ENCODE measurements at places on chromosomes 4 and X.

DNA sequence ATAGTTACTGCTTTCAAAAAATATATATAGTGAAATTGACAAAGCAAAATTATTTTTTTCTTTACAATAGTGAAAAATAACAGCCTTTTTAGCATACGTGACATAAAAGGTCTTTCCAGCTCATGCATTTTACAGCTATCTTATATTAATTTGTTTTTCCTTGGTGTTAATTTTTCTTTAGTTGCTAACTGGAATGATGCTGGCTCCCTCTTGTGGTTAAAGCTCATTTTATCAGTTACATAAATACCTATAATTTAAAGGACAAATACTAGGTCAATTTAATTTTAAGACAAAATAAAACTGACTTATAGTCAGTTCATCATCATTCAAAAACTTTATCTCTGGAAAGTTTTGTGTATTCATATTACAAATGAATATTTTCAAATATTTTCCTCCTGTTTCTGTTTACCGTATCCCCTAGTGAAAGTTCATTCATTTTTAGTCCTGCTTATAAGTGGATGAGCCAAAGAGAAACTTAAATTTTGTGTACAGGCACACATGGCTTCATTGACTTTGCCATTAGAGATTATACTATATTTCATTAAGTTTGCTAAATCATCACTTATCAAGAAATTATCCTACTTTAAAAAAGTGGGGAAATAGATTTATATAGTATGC, 9.9 kb upstream of the ANAPC4 start:
- peak; percentile 77 for DNase-seq

- no peak for DNase-seq
Observed at GRCh38 chrX:153642655-153643430, 4.2 kb upstream of the DUSP9 start.

DNA sequence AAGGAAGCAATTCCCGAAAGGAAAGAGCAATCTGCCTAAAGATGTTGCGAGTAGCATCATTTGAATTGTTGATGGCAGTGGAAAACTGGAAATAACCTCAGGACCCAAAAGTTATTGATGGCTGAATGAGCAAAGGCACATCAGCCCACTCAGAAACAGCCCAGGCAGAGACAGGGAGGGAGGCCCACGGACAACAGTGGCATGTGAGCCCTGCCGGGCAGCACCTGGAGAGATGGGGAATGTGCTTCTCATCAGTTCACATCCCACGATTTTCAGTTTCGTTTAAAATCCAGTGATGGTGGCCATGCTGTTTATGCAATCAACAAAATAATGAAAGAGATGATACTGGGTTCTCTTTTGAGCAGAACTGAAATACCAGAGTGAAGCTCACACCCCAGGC, 80.0 kb downstream of the JAKMIP1 start:
- no peak for DNase-seq

DNA sequence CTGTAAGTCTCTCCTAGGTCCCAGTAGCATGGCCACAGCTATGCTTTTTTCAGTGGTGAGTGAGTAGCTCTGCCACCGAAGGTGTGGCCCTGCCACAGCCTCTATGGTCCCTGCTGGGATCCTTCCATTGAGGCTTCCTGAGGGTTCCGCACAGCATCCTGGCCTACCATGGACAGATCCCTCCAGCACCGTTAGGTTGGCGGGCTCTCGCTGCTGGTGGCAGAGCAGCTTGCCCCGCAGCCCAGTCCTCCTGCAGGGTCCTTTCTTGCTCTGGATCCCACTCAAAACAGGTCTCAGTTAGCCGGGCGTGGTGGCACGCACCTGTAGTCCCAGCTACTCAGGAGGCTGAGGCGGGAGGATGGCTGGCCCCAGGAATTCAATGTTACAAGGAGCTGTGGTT, 2.4 kb upstream of the PDZD4 start:
- no peak for DNase-seq

GRCh38 chrX:96971812-96972211, 88.1 kb downstream of the RPA4 start:
- no peak for DNase-seq

DNA sequence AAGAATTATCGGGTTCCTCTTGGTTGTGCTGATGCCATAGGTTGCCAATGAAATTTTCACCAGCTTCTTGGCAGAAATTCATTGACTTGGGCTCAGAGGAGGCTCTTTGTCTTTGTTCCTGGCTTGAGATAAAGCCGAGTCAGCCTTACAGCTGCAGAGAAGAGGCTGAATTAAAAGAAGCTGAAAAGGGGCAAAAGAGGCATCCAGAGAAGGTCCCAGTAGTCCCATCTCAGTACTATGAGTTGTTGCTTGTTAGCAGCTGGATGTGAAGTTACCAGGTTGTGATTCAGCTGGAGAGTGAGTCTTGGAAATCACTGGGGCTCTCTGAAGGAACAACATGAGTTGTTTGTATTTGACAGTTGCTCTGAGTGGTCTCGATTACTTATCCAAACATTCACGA, 59.7 kb downstream of the SMAD1 start:
- DNase-seq: no peak

DNA sequence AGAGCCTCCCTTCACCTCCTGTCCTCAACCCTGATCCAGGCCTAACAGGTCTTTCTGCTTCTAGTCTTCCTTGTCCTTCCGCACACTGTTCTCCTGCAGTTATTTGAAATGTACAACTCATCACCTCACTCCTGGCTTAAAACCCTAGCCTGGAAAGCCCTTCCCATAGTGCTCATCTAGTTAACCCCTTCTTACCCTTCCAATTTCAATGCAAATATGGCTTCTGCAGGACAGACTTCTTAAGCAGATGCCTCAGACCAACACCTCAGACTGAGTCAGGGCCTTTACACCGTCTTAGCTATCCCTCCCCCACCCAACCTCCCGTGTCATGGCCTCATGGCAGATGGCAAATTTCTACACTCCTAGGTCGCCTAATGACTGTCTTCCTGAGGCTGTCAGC, 130.4 kb downstream of the BCOR start:
- DNase-seq: no peak

DNA sequence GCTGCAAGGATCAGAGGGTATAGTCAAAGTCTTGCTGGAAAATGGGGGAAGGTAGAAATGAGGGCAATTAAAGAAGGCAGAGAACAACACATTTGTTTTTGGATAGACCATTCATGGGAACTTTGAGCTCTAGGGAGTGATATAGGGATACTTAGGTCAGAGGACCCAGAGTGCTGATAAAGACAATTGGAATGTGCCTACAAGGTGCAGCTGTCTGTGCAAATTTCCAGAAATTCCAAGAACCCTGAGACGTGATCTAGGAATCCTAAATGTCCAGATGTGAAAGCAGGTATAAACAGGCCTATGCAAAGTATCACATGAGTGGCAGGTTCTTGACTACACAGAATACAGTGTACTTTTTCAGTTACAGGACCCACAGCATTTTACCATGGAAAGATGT, 24.2 kb downstream of the FNIP2 start:
- DNase-seq: no peak

DNA sequence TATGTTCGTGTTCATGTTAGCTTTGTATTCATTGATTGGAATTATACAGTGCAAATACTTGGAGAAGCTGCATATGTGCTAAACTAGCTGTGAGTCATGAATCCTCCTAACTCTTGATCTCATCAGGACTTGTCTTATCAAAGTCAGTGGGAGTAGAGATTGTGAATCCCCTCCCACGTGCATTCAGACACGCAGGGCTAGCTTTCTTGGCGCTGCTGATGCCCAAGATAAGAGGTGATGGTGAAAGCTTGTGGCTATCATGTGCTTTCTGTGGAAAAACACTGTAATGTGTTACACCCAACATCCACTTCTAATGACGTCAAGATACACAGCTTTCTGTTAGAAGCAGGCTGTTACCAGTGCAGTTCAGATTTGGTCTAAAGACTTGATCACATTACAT, 348.7 kb upstream of the HAND2 start:
- peak; percentile 42 for DNase-seq

- no peak for DNase-seq
Observed at GRCh38 chrX:39502486-39502885, 595.3 kb downstream of the BCOR start.

DNA sequence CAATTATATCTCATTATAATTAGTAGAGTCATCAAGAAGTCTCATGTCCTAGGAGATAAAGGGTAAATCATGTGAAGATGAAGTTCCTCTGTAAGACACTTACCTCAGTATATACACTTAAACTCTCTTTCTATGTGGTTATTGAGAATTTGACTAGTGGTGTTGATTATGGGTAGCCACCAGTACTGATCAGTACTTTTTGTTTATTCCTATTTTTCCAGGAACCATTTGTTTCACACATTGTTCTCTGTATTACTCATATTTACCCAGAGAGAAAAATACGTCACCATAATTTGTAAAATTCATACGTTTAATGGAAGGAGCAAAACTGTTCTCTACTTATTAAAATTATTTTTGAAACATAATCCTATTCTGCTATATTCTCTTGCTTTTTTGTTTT, 55.8 kb upstream of the PRDM8 start:
- DNase-seq: no peak

GRCh38 chrX:111857534-111858060, 18.4 kb upstream of the TRPC5OS start:
- DNase-seq: no peak

DNA sequence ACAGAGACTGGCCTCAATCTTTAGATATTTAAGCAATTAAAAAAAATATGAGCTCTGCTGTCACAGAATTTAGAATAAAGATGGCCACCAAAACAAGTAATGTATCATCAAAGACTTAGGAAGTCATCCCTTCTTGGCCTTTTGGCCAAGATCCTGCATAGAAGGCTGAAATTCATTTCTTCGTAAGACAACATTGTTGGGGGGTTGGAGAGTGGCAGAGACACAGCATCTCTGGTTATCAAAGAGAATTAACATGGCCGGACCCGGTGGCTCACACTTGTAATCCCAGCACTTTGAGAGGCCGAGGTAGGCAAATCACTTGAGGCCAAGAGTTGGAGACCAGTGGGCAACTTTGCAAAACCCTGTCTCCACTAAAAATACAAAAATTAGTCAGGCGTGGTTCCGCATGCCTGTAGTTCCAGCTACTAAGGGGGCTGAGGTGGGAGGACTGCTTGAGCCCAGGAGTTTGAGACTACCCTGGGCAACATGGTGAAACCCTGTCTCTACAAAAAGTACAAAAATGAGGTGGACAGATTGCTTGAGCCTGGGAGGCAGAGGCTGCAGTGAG, 4.0 kb downstream of the PPM1K start:
- DNase-seq: no peak

DNA sequence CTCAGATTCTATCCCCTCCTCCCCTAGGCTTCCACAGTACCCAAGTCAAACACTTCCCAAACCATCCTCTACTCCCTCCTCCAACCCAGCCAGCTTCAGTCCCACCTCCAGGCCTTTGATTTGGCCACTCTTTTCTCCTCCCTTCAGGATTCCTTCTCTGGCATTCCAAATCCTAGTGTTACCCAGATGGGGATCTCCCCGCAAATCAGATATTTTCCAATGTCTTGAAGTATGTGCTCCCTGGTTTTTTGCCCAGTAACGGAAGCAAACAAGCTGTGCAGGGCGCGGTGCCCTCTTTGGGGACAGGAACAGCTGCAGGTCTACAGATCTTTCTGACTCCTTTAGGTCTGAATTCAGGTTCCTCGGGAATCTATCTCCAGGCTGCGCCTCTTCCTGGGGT, 2.2 kb upstream of the SYN1 start:
- no peak for DNase-seq

GRCh38 chr4:150986085-150986484, 29.0 kb downstream of the LRBA start:
- DNase-seq: no peak

DNA sequence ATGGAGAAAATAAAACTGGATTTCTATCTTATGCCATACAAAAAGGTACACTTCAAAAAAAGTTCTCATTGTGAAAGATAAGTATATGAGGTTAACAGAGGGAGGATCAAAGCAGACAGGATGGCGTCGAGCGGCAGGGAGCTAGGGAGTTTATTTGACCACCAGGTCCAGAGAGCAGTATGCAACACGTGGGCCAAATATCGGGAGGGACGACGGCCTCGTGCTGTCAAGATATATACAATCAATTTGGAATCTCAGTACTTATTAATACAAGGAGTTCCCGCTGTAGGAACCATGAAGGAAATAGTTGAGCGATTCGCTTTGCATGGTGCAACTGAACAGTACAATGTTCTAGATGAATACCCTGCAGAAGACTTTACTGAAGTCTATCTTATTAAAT, 1069.4 kb upstream of the INTU start:
- DNase-seq: no peak

GRCh38 chrX:97587171-97587570, 703.5 kb downstream of the RPA4 start:
- DNase-seq: no peak

GRCh38 chr4:102828497-102828808, 1.1 kb upstream of the UBE2D3 start:
- no peak for DNase-seq

DNA sequence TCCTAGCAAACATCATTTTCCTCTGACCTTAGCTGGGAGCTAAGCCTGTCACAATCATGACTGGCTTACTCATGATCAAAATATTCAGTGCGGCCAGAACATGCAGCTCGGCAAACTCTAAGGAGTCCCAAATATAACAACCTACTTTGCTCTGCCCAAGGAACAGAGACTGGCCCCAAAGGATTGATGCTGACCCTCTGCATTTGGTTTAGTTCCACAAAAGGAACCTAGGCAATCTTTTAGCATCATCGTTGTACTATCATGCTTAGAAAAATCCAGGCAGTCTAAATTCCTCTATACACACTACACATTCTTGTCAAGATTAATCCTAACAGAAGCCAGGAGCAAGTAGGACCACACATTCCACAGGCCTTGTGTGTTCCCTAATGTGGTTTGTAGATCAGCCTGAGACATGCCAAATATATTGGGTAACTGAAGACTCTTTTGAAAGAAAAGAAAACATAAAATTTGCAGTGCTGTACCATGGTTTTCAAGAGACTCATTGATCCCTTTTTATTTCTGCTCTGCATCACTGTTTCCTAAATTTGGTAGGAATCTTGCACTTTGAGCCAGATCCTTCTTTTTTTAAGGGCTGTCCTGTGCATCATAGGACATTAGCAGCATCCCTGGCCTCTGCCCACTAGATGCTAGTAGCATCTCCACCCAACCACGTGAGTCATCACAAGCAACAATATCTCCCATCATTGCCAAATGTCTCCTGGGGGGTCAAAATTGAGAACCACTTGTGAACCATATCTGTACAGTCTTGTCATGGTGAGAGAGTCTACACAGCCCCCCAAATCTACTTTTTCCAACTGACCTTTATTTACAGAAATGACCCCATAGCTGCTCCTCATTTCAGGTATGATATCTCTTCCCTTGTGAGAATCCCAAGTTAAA, 17.6 kb upstream of the CC2D2A start:
- DNase-seq: no peak

DNA sequence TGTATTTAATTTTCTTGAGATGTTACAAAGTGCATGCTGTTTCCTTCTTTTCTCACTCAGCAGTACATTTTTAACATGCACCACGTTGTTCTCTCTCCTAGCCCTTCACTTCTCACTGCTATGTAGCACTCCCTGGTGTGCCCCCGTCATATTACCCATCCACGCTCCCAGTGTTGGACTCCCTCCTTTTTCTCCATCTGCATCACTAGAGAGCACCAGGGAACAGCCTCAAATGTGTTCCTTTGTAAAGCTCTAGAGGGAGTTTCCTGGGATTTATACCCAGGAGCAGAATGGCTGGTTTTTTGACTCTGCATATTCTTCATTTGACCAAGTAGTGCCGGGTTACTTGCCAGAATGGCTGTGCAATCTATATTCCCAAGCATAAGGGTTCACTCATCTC, 240.3 kb upstream of the ANXA3 start:
- DNase-seq: no peak

Measured in hematopoietic multipotent progenitor cell treated with erythropoietin and hydrocortisone succinate and interleukin-3 and kit ligand, for 8 days (in vitro differentiated cells).